Activated CD4-positive, alpha-beta memory T cell treated with anti-CD3 and anti-CD28 coated beads for 36 hours (primary cell): ENCODE measurements at places on chromosomes 6 and 20. TPM values are rescaled to one million over a fixed set of nuclear protein-coding genes. Genes with fewer than 3 reads are reported as not detected.

HLA-DRB1 gene
- 8.7 TPM for total RNA-seq

GINS1 gene
- total RNA-seq = 31.5 TPM

DNA sequence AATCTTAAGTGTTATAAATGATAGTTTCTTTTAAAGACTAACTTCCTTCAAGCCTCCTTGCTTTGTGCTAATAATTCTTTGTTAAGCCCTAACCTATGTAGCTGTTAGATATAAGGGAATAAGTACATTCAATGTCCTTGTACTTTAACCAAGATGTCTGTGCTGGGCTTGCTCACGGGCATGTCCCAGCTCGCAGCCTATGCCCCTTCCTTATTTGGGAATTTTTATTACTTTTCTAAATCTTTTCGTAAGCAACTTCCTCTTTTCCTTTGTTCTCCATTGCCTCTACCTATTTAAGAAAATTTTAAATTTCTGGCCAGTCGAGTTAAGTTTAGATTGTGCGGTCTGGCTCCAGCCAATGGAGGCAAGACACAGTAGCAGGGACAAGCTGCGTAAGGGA lies 26.0 kb upstream of the CDK19 start:
- no peaks in the 10 kb centered on the region for H3K27me3 ChIP-seq
- H3K4me3 ChIP-seq = no peak overlapping the region
- no peak overlapping the region for H3K27ac ChIP-seq

- H3K27me3 ChIP-seq = no peaks in the 10 kb centered on the region
- H3K4me3 ChIP-seq = no peak overlapping the region
- H3K4me1 ChIP-seq = peaks cover 9% of the 10 kb centered on the region
- H3K36me3 ChIP-seq = no peaks in the 10 kb centered on the region
- no peak for DNase-seq
- H3K27ac ChIP-seq = no peak overlapping the region
Observed at GRCh38 chr20:57716901-57717300, 7.1 kb upstream of the PMEPA1 start.

GRCh38 chr6:35139924-35140638 lies 1.1 kb downstream of the TCP11 start:
- no peaks in the 10 kb centered on the region for H3K36me3 ChIP-seq
- no peak overlapping the region for H3K4me3 ChIP-seq
- DNase-seq = peak; percentile 62
- H3K27me3 ChIP-seq = peaks cover 17% of the 10 kb centered on the region
- H3K4me1 ChIP-seq = peaks cover 15% of the 10 kb centered on the region

SLC52A3 gene
- total RNA-seq = not detected

DNA sequence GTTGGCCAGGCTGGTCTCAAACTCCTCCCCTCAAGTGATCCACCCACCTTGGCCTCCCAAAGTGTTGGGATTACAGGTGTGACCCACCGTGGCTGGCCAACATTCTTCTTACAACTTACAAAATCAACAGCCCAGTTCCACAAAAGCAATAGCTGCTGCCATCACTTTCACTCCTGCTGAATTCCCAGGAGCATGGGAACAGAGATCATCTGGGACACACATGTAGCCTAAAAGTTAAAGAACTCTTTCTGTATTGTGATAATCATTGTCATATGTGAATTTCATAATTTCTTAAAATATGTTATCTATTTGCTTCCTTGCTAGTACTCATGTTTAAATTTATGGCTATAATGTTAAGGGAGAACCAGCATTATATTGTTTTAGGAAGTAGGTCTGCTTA lies 51.7 kb downstream of the NCOA6 start:
- DNase-seq = no peak
- peaks cover 15% of the 10 kb centered on the region for H3K36me3 ChIP-seq
- no peak overlapping the region for H3K27ac ChIP-seq
- no peaks in the 10 kb centered on the region for H3K4me1 ChIP-seq

GRCh38 chr6:32642720-32643106 lies 5.5 kb downstream of the HLA-DQA1 start:
- DNase-seq = no peak
- H3K4me1 ChIP-seq = peaks cover 11% of the 10 kb centered on the region
- H3K36me3 ChIP-seq = no peaks in the 10 kb centered on the region
- no peaks in the 10 kb centered on the region for H3K27me3 ChIP-seq
- H3K27ac ChIP-seq = no peak overlapping the region
- H3K4me3 ChIP-seq = no peak overlapping the region

DNA sequence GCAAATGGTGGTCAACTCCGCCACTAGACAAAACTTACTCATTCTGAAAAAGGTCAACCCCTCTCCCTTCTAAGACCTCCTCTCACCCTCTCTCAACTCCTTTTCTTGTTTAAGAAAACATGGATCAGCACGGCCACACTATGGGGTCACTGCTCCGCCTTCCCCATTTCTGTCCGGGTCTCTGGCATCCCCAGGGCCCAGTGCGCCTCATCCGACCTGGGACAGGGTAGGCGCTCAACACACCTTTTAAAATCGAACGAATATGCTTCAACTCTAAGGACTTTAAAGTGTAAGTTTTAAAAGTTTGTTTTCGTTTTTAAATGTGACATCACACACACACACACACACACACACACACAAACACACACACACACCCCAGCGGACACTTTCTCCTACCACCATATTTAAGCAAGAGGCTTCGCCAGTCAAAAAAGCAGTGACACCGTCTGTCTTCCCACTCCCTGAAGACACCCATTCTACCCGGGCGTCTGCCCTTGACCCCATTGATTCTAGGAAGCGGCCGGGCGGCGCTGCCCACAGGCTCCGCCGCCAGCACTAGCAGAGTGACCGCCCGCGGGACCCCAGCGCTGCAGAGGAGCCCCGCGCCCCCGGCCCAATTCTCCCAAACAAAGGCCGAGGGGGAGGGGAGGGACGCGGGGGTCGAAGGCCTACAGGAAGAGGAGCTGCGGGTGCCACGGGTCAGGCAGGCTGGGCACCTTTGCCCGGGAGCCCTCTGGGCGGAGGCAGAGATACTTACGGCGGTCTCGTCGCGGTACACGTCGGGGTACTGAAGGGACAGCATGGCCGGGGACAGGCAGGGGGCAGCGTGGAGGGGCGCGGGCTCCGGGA lies 568 bp downstream of the PREP start:
- peaks cover 63% of the 10 kb centered on the region for H3K4me1 ChIP-seq
- peak; percentile 41 for DNase-seq
- peaks cover 3% of the 10 kb centered on the region for H3K27me3 ChIP-seq

DNA sequence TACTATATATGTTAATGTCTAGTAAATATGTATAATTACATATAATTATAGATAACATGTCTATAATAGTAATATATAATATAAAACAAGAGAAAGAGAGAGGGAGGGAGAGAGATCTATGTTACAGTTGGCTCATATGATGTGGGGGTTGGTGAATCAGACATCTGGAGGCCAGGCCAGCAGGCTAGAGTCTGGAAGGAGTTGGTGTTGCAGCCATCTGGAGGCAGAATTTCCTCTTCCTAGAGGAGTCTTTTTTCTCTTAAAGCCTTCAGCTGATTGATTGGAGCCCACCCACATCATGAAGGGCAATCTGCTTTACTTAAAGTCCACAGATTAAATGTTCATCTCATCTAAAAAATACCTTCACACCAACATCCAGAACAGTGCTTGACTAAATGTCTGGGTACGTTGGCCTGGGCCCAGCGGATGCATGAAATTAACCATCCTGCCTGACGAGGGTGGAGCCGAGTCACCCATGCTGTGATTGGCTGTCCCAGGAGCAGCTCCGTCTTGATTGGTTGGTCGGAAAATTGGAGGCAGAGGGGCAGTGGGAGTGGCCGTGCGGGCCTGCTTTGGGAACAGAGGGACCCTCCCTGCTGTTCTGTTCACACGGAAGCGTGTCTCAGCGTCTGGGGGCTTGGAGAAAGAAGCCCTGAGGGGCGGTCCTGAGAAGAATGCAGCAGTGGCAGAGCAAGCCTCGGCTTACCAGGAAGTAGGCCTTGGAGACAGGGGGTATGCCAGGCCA lies 392.4 kb downstream of the QKI start:
- no peak overlapping the region for H3K4me3 ChIP-seq
- H3K36me3 ChIP-seq = no peaks in the 10 kb centered on the region
- H3K27ac ChIP-seq = no peak overlapping the region
- no peak for DNase-seq

DNA sequence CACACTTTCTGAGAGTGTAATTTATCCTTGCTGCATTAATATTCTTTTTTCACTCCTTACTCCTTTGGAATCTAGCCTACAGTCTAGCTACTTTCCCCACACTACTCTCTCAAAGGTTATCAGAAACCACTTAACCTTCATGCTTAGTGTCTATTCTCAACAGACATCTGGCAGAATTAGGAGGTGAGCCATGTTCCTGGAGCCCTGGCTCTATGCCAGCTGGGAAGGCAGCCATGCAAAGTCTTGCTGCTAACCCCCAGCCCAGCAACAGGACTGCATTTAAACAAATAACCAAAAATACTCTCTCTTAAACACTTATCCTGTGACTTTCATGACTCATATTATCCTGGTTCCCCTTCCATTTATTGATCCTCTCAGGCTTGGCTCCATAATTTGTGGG lies 260.2 kb downstream of the BCKDHB start:
- no peaks in the 10 kb centered on the region for H3K36me3 ChIP-seq
- H3K4me3 ChIP-seq = no peak overlapping the region
- no peaks in the 10 kb centered on the region for H3K27me3 ChIP-seq
- no peak for DNase-seq
- no peak overlapping the region for H3K27ac ChIP-seq

DNA sequence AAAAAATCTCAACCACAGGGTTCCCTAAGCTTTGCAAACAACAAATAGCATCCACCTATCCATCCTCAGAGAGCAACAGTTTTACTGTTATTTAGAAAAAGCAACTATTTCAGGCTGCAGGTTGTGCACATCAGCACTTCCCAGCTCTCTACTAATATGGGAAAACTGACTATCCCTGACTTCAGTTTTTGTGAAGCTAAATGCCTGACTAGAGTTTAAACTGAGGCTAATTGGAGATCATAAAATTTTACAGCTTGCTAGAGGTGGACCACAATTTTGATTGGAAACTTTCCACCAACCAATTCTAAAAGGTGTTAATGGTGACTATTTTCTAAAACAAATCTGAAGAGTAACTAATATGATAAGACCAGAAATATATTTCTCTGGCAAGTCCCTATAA lies 36.9 kb downstream of the HLA-DMB start:
- peaks cover 3% of the 10 kb centered on the region for H3K36me3 ChIP-seq
- H3K27ac ChIP-seq = no peak overlapping the region
- H3K4me3 ChIP-seq = no peak overlapping the region

- H3K4me1 ChIP-seq = peaks cover 3% of the 10 kb centered on the region
- H3K36me3 ChIP-seq = peaks cover 8% of the 10 kb centered on the region
- H3K27ac ChIP-seq = no peak overlapping the region
- DNase-seq = no peak
Observed at GRCh38 chr6:322940-323729, 30.8 kb downstream of the DUSP22 start.

DNA sequence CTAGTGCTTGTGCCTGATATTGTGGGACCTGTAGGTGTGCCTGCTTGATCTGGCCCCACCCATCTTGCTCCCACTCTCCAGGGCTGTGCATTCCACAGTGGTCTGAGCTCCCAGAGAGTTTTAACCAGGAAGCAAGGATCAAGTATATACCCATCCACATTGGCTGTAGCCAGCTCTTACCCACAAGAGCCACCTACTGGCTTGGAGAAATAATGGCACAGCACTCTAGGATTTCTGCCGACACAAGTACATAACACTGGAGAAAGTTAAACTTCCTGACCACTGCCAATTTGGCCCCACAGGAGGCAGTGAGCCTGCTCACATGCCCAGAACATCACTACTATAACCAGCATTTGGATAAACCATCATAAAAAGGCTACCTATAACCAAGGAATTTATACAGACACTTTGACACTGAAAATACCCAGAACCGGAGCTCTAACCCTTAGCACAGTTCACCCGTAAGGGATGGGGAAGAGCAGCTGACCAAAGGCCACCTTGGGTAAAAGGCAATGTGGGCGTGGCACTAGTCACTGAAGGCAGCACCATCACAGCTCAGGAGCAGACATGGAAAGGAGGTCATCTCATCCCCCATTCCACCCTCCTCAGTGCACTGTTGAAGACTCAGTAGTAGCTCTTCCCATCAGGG lies 440.4 kb downstream of the BTBD3 start:
- H3K27me3 ChIP-seq = no peaks in the 10 kb centered on the region
- H3K36me3 ChIP-seq = no peaks in the 10 kb centered on the region
- H3K27ac ChIP-seq = no peak overlapping the region
- H3K4me3 ChIP-seq = no peak overlapping the region
- no peak for DNase-seq

DNA sequence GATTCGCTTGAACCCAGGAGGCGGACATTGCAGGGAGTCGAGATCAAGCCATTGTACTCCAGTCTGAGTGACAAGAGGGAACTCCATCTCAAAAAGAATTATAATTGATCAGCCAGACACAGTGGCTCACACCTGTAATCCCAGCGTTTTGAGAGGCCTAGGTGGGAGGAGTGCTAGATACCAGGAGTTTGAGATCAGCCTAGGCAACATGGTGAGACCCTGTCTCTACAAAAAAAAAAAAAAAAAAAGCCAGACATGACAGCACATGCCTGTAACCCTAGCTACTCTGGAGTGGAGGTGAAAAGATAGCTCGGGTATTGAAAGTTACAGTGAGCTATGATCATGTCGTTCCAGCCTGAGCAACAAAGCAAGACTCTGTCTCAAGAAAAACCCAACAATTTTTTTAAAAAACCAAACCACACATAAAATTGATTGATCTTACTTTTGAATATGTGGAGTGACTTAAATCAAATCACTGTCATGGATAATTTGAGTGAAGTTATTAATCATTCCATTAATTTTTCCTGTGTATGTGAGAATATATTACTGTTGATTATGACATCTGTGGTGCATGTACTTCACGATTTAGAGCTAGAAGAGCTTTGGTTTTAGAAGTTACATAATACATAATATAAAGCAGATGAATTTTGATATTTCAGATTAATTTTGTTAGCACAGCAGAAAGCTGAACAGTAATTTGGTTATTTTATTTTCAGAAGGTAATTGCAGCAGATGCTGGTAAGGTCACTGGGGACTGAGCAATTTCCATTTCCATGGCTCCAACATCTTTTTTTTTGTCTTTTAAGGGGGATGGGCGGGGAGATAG lies 34.4 kb downstream of the NCOA7 start:
- peaks cover 19% of the 10 kb centered on the region for H3K36me3 ChIP-seq
- no peak overlapping the region for H3K4me3 ChIP-seq
- no peak overlapping the region for H3K27ac ChIP-seq
- H3K4me1 ChIP-seq = peaks cover 45% of the 10 kb centered on the region

GRCh38 chr6:69973138-69973537 lies 106.8 kb downstream of the COL19A1 start:
- no peaks in the 10 kb centered on the region for H3K4me1 ChIP-seq
- DNase-seq = no peak
- H3K27me3 ChIP-seq = peaks cover 6% of the 10 kb centered on the region
- H3K36me3 ChIP-seq = no peaks in the 10 kb centered on the region
- no peak overlapping the region for H3K27ac ChIP-seq

DNA sequence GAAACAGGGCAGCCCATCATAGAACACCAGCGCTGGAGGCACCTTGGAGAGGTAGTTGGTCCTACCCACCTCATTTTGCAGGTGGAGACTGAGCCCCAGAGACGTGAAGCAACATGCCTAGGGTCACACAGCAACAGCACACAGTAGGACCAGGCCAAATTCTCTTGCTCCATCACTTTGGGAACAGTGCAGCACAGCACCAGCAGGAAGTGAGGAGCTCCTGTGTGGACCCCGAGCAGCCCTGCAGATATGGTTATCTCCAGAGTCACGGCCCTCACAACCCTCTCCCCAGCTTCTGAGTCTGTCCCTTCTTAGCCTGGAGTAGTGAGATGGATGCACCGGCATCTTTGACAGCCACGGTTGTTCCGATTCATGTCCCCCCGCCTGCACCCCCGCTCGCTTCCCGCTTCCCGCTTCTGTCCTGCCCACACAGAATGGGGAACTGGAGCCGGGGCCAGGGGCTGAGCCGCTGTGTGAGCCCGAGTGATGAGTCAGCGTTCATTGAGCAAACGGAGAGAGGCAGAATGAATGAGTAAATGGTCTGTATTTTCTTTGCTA lies 72.6 kb upstream of the DUSP22 start:
- H3K36me3 ChIP-seq = no peaks in the 10 kb centered on the region
- DNase-seq = no peak
- no peak overlapping the region for H3K27ac ChIP-seq
- peaks cover 64% of the 10 kb centered on the region for H3K4me1 ChIP-seq
